DMS79 (cell line): ENCODE measurements at places on chromosomes 2 and 18.

- no peak for DNase-seq
Measured at GRCh38 chr2:152336854-152337510, 2.0 kb downstream of the FMNL2 start.

- no peak for DNase-seq
Measured at GRCh38 chr2:165720511-165720910, 73.5 kb downstream of the GALNT3 start.

GRCh38 chr2:170394641-170395387 is 216.9 kb downstream of the MYO3B start:
- DNase-seq = peak; percentile 24

DNA sequence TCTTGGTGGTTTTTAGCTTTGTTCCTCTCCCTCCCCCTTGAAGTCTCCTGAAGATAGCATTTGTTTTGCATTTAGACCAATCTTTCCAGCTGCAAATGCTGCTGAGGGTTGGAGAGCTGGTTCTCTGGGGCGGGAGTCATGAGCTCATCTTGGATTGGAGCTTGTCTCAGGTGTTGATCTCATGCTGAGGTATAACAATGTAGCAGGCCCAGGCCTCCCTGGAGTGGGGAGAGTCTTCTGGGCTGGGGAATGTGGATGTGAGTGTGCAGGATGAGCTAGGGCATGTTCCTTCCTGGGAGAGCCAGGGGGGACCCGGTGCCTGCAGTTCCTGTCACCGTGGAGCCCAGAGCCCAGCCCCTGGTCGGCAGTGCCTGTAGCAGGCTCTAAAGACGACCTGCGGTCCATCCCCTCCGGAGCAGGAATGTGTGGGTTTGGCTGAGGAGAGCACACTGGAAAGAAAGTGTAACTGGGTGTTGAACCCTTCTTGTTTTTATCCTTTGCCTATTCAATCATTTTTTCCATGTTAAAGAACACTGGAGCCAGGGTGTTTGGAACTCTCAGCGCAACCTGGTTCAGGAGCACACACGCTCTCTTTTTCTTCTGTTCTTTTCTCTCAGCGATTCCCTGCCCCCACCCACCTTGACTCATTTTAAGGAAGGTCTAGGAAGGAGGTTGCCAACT is 2.7 kb downstream of the ZNF532 start:
- DNase-seq = no peak

DNA sequence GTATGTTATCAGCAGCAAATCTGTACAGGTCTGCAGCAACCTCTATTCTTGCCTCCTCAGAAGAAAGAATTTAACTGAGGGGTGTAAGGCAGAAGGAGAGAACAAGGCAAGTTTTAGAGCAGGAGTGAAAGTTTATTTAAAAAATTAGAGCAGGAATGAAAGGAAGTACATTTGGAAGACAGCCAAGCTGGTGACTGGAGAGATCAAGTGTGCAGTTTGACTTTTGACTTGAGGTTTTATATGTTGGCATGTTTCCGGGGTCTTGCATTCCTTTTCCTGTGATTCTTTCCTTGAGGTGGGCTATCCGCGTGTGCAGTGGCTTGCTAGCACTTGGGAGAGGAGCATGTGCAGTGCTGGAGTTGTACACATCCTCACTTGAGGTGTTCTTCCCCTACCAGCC is 16.5 kb upstream of the CERS6 start:
- DNase-seq = no peak

DNA sequence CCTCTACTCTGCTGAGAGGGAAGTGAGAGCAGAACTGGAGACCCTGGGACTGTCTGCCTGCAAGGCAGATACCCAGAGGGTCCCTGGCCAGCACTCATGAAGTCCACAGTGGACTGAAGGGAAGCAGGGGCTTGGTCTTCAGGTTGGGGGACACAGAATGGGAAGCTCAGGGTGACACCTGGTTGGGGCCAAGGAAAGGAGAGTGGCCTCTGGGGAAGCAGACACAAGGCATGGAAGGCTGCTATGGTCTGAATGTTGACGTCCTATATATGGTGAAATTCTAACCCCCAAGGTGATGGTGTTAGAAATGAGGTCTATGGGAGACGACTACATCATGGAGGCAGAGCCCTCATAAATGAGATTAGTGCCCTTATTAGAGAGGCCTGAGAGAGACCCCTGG is 69.3 kb downstream of the MRO start:
- DNase-seq = no peak

DNA sequence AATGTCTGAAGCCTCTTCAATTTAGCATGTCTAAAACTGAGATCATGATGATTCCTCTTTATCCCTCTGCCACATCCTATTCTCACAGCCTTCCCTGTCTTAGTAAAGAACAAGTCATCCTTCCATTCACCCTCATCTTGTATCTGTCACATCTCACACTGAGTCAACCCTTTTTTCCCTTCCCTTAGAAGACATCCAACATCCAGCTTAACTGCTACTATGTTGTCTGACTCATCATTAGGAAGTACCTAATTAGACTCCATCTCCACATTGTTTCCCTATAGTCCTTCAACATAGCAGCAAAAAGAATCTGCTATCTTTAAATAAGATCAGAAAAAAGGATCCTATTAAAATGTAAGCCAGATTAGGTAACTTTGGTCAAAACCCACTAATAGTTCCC is 85.2 kb upstream of the GRB14 start:
- no peak for DNase-seq

DNA sequence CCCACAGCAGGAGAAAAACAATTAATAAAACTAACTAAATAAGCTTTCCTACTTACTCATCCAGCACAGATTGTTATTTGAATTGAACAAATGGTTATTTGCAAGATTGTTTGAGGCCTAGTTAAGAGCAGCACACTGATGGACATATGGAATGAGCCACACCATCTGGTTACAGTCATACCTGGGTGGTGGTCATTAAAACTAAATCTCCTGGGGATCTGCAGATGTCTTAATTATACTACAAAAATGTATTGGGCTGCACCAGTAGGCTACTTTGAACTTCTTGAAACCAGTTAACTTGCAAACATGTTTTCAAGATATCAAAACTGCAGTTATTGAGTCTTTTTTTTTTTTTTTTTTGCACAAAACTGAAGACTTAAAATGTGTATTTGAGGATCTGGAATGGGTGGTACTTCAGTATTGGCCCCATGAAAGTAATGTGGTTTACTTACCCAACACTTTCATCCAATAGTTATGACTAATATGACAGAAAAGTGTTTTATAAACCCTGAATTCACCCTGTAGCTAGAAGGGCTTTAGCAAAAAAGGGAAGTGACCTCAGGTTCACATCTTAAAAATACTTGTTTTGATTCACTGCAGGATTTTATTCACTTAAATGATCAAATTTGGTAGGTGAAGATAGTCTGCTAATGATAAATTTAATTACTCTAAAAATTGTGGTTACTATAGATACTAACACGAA is 10.8 kb downstream of the AGFG1 start:
- no peak for DNase-seq

DNA sequence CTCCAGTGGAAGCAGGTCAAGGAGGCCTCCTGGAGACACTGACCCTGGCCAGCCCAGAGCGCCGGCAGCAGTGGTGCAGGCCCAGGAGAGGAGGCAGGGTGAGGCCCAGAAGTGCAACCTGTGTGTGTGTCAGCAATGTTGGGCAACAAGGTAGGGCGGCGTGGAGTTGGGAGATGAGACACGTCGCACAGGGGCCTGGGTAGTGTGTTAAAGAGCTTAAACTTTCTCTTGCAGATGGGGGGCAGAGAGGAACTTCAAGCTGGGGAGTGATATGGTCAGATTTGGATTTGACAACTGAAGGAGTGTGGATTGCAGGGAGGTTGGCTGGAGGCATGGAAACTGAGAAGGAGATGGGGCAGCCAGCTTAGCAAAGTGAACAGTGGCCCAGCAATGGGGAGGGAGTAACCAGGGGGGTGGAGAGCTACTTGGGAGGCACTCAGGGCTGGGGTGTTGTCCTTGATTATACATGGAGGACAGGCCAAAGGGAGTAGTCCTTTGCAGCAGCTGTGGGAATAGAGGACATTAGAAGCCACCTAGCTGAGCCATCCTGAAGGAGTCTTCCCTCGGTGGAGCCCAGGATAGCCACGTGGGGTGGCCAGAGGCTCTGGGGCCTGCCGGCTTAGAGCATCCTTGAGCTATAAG is 278.6 kb upstream of the HS6ST1 start:
- no peak for DNase-seq

DNA sequence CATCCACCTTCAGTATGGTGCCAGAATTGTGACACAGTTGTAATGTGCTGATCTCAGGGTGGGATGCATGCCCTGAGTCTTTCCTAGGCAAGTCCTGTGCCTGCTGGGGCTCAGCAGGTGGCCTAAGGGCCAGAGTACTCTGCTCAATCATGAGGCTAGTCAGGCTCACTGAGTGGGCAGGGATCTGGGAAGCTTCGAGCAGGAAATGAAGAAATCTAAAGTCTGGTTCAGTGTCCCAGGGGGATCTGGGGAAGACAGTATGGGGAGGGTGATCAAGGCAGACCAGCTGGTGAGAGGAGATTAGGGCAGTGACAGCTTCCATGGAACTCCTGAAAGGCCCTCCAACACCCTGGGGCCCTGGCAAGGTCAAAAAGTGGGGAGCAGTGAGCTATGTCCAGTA is 8.9 kb upstream of the ANKRD29 start:
- no peak for DNase-seq

DNA sequence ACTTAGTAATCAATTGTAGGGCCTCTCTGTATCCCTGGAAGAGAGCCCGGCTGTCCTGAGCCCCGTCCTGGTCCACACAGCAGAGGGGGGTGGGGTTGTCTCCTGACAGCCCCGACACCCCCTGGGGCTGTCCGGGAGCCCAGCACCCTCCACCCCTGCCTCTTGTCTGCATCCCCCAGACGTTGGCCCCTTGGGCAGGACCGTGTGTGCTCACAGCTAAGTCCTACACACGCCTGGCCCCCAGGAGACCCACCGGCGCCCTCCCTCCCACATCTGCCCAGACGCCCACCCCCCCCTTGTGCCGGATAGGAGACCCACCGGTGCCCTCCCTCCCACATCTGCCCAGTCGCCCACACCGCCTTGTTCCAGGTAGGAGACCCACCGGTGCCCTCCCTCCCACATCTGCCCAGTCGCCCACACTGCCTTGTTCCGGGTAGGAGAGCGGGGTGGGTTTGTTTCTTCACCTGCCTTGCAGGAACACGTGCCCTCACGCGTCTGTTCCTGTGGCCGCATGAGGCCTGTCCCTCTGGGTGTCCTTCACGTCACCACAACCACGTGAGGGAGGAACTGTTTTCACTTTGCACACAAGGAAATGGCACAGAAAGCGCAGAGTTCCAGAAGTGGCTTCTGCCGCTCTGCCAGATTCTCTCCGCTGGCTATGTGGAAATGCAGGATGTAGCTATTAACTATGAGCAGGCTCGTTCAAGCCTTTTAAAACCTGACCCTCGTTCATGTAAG is 61.1 kb upstream of the NFATC1 start:
- DNase-seq = no peak

DNA sequence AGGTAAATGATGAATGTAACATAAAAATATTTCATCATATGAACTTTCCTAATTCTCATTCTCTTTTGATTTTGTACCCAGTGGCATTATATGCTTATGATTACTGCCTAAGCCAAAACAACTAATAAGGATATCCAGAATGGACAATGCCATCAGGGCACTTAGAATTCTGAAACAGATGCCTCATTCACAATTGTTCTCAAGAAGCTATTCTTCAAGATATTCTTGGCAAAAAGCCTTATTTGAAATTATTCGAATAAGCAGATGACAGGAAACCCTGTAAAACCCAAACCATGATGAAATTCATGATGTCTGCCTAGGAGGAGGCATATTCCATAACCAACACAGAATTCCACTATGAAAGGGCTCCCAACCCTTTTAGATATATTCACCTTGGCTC is 353.2 kb upstream of the TRIB2 start:
- DNase-seq = no peak

DNA sequence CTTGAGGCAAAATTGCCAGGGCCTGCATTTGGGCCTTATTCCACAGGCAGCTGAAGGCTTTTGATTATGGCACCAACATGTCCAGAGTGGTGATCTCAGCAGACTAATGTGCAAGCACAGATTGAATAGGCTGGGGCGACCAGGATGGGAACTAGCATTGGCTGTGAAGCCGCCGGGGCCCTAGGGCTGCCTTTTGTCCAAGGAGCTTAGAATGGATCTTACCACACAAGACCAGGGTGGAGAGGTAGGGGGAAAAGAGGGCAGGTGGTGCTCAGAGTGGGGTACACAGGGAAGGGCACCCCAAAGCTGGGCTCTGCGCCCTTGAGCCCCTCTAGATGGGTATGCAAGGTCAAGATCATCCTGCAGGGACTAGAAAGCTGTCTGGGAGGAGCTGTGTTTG is 23.1 kb downstream of the PSD4 start:
- DNase-seq = no peak

DNA sequence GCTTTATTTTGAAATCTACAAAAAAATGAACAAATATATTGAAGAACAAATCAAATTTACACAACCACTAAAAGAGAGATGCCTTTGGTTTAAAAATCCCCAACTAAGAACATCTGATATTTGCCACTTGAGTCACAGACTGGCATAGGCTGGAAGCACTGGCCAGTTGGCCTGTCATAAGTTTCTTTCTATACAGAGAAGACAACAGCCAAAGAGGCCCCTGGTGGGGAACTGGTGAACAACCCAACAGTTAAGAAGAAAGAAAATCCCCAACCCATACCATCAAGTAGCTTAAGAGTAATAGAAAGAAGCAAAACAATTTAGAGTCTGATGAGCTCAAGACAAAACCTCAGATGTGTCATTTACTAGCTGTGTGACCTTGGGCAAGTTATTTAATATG is 45.5 kb downstream of the OSR1 start:
- no peak for DNase-seq
